ENCODE measurements at places on chromosomes 12 and 14. TPM values are rescaled to one million over a fixed set of nuclear protein-coding genes. Genes with fewer than 3 reads are reported as not detected.

GRCh38 chr12:95227818-95228356, 10.3 kb downstream of the VEZT start:
- DNase-seq = no peak

DNA sequence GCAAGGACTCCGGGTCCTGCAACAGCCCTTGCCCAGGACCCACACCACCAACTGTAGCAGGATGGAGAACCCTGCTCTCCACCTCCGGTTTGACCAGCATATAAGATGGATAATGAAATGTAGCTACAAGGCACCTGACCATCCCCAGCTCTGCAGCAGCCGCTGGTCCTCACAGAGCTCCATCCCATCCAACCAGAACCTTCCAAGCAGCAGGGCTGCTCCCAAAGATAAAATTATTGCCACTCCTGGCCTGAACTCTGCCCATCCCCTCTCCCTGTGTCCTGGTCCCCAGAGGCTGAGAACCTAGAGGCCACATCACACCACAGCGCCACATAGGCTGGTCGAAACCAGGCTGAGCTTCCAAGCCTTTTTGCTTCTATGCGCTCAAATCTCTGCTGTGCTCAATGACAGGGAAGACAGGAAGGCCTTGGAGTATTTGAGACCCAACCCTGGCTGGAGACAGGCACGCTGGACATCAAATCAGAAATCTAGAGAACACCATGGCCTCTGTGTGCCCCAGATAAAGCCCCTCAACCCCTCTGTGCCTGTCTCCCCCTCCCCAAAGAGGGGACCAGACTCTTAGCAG, 4.2 kb downstream of the CDK2AP1 start:
- DNase-seq = no peak

DNA sequence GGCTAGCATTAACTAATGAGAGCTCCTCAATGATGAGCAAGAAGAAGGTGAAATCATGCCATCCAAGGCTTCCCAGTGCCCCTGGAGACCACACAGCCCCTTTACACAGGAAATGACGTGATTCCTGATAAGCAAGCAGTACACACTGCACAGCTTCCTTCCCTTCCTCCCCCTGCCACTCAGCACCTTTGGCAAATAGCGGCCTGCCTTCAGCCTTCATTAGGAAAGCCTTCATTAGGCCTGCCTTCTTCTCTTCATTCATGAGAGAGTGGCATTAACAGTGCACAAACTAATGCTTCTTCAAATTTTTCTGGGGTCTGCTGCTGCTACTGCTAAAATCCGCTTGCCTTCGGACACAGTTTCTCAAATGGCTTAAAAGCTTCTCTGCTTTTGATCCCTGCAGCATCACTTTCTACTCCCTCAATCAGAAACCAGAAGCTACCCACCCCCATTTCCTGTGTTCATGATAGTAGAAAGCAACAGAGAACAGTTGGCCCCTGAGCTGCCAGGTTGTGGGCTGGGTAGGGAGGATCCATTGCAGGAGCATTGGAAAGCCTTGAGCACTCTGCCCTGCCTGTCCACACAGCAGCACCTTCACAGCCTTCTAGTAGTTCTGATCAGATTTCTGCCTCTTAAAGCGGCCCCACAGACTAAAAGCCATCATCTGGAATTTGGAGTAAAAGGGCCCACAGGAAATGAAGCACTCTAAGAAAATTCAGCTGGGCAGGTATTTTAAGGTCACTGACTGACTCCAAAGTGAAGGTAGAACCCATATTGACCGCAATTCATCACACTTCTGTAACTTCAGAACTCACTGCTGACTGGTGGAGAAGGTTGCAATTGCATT, 103.8 kb upstream of the ETV6 start:
- peak; percentile 50 for DNase-seq

GPR84 gene
- total RNA-seq = 1.8 TPM

DNA sequence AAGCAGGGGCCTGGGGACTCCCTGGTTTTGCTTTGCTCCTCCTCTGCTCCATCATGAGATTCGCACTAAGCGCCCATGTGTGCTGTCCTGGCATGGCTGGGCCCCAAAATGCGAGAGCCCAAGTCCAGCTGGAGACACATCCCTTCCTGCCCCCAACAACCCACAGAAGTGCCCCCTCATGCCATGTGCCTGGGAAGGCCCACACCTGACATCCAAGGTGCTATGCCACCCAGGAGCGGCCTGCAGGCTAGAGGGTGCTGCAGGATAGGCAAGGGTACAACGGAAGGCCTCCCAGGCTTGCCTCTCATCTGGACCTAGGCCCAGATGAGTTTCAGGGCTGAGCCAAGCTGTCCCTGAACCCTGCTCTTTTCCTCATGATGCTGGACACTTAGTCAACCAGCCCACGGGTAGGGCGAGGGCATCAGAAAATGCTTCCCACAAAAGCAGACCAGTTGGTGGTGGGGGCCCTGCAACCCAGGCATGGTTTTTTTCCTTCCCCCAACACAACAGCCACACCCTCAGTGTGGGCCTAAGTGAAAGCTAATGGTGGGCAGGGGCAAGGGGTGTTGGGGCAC, 13.2 kb upstream of the KRT80 start:
- no peak for DNase-seq

PEX5 gene
- 28.3 TPM for total RNA-seq

- no peak for DNase-seq
Observed at GRCh38 chr12:88889326-88890110, 309.2 kb upstream of the KITLG start.

TAS2R31 gene
- 3.9 TPM for total RNA-seq

DNA sequence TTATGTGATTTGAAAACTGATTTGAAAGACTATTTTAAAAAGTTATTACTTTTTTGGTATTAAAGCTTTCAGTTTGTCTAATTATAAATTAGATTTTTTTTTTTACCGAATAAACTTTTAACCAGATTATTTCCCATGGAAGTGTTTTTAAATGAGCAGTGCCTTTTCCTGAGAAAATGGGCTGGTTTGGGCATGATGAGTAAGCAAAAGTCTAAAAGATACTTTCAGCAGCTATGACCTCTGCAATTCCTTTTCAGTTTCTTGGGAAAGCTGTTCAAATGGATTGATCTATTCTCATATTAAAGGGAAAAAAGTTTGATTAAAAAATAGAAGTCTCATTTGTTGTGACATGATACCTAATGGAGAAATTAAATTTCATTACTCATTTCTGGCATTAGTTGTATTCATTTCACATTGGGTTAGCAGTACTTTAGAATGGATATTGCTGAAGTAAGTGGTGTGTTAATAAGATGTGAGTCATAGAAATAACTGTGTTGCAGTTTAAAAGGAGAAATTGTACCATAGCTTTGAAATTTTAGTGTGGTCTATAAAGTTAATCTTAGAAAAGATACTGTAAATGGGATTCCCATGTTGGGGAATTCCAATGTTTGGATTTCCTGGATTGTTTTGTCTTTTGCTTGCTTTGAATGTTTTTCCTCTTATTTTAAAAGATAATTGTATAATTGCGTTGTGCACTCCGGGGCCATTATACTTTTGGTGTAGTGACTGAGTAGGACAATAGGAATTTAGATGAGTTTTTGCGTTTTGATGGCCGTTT, 21.0 kb downstream of the KTN1 start:
- DNase-seq = no peak

GRCh38 chr14:88322504-88323085, 474 bp downstream of the KCNK10 start:
- DNase-seq = no peak

ACOT4 gene
- total RNA-seq = 0.57 TPM

RASAL1 gene
- total RNA-seq = 2.2 TPM

- no peak for DNase-seq
Observed at GRCh38 chr14:59344016-59344415, 121.2 kb downstream of the GPR135 start.

MDGA2 gene
- total RNA-seq = not detected

GRCh38 chr12:120229487-120230325, 28.8 kb upstream of the RPLP0 start:
- DNase-seq = no peak

DNA sequence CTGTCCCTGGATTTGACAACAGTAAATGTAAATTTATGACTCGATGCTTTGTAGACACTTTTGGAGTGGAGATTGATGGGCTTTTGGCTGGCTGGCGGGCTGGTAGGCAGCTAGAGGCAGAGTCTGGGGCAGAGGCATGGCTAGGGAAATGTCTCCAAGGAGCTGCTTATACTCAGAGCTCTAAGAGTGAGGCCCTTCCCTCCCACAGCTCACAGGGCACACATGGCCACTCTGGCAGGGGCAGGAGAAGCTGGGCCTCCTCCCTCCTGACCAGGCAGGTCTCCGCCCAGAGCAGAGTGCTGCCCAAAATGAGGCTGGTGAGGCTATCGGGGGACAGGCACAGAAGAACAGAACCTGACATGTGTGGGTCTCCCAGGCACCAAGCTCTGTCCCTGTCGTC, 67.5 kb downstream of the GALNT16 start:
- DNase-seq = no peak

PXMP2 gene
- total RNA-seq = 19.1 TPM

GRCh38 chr12:109738878-109739665, 25.4 kb downstream of the FAM222A start:
- no peak for DNase-seq

- DNase-seq = no peak
Observed at GRCh38 chr12:13251521-13251920, 55.0 kb downstream of the EMP1 start.

- no peak for DNase-seq
Observed at GRCh38 chr14:55441286-55441685, 870 bp upstream of the TBPL2 start.

RDH12 gene
- total RNA-seq = not detected

DNA sequence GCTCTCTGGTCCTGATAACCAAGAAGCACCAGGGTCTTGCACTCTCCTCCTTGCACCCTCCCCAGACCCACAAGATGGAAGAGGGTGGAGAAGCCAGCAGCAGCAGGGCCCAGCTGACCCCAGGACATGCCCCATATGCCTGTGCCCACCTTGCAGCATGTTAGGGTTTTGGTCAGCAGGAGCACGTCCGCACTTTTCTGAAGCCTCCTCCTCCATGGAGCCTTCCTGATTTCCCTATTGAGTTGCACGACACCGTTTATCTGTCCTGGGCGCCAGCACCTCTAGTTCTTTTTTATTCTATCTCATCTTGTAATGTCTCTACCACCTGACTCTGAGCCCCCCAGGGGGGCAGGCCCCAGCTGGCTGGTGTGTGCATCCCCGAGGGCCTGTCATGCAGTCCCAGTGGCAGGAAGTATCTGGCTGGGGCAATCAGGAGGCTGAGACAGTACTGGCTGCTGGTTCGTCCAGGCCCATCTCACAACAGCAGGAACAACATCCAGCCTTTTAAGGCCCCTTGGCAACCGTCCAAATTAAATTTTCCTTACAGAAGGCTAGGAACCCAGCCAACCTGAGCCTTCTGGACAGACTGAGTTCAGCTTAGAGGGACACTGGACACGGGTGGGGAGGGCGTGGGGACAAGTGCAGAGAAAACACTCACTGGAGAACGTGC, 39.6 kb downstream of the CCDC85C start:
- no peak for DNase-seq

DNA sequence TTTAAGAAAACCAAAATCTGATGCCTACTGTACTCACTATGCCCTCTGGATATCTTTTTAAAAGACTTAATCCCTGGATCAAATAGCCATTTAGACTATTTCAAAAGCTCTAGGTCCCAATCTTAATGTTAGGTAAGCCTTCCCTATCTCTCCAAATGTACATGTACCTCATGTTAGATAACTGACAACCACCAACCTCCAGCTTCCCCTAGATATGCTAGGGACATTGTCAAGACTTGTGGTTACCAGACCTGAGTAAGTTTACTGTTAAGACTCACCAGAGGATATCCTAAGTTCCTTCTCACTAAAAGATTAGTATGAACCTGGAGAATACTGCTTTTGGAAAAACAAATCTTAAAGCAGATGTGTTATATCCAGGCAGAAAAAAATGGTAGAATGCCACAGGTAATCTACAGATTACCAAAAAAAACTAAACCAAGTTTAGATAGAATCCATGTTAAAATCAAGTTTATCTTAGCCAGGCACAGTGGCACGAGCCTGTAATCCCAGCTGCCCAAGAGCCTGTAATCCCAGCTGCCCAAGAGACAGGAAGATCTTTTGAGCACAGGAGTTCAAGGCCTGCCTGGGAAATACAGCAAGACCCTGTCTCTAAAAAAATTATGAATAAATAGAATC, 9.7 kb downstream of the NAP1L1 start:
- no peak for DNase-seq

CCDC175 gene
- not detected for total RNA-seq

GRCh38 chr14:56199982-56200577, 81.9 kb downstream of the PELI2 start:
- no peak for DNase-seq

- no peak for DNase-seq
Observed at GRCh38 chr14:99884834-99885648, 91.8 kb downstream of the EML1 start.

- DNase-seq = no peak
Observed at GRCh38 chr12:42916143-42916542, 326.6 kb upstream of the PRICKLE1 start.

- no peak for DNase-seq
Observed at GRCh38 chr12:108235197-108235984, 103.7 kb downstream of the CMKLR1 start.

GRCh38 chr14:101017806-101018560, 114.5 kb upstream of the RTL1 start:
- peak; percentile 3 for DNase-seq

FIGNL2 gene
- total RNA-seq = 0.30 TPM

LRP1-AS gene
- not detected for total RNA-seq

OR6C68 gene
- total RNA-seq = not detected

- no peak for DNase-seq
Observed at GRCh38 chr12:68786929-68787328, 21.0 kb upstream of the MDM2 start.

DNA sequence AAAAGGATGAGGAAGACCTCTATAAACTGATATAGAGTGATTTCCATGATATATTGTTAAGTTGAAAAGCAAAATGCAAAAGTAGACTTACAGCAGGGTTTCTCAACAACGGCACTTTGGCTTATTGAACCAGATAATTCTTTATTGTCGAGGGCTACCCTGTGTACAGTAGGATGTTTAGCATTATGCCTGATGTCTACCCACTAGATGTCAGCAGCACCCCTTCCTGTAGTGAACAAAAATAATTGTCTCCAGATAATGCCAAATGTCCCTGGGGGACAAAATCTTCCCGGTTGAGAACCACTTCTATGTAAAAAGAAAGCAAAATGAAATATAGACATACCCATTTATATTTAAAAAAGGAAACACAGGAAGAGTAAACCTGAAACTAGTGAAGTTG, 32.4 kb downstream of the ABCD2 start:
- no peak for DNase-seq

- DNase-seq = no peak
Observed at GRCh38 chr14:68786491-68787091, 6.3 kb downstream of the ZFP36L1 start.

GRCh38 chr12:84994426-84994825, 41.7 kb downstream of the TSPAN19 start:
- no peak for DNase-seq

- DNase-seq = no peak
Observed at GRCh38 chr14:41397926-41398325, 208.8 kb upstream of the LRFN5 start.

DNA sequence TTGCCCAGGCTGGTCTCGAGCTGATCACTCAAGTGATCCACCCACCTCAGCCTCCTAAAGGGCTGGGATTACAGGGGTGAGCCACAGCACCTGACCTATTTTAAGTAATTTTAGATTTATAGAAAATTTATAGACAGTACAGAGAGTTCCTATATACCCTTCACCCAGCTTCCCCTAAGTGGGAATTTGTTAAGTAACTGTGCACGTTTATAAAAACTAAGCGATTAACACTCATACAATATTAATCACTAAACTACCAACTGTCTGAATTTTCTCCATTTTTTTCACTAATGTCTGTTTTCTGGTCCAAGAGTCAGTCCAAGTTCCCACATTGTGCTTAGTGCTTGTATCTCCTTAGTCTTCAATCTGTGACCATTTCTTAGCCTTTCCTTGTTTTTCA, 5.5 kb downstream of the IL31 start:
- DNase-seq = no peak

All from activated T-helper 2 cell treated with anti-CD3 and anti-CD28 coated beads, Interferon-gamma antibody, Interleukin-2, Interleukin-4, amounts not matched to agents 10 μg/mL and 5 μg/mL and 100 μg/mL, durations not matched to agents 14 hours and 24 hours and 36 hours (primary cell).